ENCODE measurements at places on chromosomes 11 and 22.

DNA sequence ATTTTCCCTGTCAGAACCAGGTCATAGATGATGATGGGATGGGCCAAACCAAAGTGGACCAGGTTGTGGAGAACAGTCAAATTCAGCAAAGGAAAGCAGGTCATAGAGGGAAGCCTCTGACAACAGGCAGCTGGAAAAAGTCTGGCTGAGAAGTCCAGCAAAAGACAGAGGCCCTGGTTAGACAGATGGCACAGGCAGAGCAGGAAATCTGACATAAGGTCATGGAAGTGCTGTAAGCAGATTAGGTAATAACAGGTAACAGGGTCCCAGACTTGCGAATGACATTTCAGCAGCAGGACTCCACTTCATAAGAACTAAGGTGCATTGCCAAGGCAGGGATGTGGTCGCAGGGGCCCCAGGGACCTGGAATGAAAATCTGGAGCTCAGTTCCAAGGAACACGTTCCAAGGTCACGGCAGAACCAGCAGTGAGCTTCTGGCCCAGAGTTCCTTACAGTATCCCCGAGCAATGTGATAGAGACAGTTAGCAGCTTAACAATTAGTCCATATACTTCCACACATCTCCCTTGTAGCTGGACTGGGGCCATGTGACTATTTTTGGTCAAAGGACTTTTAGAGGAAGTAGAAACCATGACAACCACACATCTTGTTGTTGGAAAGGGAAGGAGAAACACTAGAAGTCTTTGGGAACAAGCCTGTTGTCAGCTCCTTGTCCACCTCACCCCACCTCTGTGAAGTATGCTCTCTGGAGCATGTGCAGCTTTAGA, 75.4 kb downstream of the ME3 start:
- DNase-seq = no peak

DNA sequence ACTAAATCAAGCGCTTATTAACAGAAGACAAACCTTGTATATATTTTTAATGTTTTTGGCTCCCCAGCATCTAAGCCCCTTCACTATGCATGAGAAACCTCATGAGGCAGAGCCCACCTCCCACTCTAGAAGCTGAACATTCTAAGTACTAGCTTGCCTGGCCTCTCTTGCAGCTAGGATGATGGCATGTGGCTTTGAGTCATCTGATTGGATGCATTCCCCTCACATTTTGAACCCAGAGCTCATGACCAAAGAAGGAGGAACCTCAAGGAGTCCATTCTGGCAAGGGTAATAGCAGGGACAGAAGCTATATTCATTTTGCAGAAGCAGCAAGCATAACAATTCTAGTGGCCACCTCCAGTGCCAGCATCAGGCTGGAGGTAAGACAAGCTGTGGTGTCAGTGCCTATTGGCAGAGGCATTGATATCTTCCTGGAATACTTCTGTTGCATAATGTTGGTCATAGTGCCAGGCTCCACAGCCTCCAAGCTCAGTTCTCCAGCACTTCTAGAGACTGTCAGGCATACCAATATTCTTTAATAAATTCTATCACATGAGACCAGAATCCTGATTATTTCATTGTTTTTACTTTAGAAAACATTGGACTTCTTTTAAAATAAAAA, 14.2 kb upstream of the ZC3H12C start:
- DNase-seq = no peak

DNA sequence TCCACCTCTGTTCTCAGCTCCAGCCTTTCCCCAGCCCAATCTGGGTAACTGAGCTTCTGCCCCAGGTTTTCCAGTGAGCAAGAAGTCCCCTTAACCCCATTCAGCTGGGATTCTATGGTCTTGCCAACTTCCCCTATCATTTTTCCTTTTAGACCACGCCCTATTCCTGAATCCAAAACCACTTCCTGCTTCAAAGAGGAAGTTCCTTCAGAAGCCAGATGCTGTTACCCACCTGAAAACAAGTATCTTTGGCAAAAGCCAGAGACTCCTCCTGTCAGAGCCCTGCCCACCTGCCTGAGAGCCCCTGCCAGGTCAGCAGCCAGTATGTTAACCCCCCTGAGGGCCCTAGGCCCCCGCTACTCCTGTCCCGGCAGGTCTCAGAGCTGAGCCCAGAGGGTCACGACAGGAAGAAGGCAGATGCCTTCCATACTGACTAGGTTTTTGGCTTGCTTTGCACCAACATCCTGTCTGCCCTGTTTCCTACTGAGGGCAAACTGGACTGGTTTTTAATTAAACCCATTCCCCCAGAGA, 20.3 kb upstream of the MICAL2 start:
- no peak for DNase-seq

- no peak for DNase-seq
Observed at GRCh38 chr11:47940904-47941649, 39.3 kb upstream of the PTPRJ start.

GRCh38 chr22:35328472-35328885, 28.8 kb downstream of the TOM1 start:
- no peak for DNase-seq

- DNase-seq = no peak
Observed at GRCh38 chr22:48876951-48877350, 950.7 kb downstream of the BRD1 start.

- DNase-seq = no peak
Observed at GRCh38 chr11:2509481-2510001, 64.7 kb downstream of the KCNQ1 start.

DNA sequence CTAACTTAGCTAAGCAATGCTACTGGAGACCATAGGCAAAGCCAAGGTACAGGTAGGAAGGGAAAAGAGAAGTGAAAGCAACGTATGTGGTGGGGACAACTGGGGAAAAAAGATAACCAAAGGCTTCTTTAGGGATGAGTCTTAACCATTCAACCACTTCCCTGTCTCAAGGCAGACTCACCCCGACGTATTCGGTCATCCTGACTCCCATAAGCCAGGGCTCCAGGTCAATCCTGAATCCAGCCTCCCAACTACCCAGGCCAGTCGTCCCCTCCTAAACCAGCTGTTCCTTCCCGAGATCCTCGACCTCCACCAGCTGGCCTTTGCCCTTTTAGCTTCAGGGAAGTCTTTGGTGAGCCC, 330 bp downstream of the ACP2 start:
- DNase-seq = no peak

DNA sequence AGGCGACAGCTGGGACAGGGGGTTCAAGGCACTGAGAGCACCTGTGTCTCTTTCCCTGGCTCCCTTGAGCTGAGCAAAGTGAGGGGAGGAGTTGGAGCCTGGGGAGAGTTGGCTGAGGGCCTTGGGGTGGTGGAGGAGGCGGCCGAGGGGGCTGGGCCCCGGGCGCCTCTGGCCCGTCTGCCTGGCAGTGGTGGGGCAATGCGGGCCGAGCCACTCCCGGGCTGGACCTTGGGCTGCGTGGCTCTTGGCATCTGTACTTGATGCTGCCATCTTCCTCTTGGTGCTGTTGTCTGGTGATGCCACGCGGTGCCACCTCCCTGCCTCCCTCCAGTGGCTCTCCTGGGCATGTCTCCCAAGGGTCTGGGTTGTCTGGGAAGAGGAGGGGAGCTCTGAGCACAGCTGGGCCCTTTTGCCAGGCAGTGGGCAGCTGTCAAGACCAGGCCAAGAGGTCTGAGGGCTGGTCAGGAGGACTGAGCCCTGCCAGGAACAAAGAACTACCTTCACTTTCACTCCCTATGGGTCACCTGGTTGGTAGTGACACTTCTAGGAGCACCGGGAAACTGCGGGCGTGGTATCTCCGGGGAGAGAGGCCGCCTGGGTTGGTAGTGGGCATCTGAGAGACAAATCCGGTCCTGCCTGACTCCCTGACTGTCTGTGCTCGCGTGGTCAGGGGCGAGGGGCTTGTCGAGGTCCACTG, 1.3 kb downstream of the GRIK4 start:
- no peak for DNase-seq

DNA sequence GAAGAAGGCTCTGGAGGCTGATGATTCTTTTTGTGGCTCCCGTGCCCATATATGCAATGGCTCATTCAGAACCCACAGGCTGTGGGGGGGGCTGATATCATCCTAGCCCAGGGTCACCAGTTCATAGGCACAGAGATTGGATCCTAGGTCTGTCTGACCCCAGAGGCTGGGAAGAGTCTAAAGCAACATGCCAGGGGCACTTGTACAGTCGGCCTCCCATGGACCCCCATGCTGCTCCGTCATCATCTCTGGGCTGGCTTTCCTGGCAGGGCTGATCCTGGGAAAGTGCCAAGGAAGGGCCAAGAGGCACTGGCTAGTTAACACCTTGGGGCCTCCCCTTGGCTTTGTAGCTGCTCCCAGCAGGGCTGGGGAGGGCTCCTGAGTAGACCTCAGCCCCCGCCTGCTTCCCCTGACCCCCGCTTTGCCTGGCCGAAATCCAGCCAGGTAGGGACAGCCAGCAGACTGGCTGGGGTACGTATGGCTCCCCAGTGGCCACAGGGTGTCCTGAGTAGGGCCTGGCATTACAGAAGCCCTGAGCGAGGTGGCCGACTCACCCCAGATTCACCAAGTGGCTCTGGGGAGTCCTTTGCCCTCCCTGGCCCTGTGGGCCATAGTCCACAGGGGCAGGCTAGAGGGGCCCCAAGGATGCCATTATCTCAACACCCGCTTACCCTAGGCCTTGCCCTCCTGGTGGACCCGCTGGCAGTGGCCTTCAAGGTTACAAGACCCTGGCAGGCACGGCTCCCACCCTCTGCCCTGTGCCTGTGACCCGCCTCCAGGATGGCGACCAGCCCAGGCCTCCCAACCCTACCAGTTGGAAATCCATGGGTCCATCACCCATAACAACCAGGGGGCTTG, 22.5 kb downstream of the FADS3 start:
- DNase-seq = no peak

GRCh38 chr11:87228820-87229219, 191.1 kb downstream of the TMEM135 start:
- no peak for DNase-seq

DNA sequence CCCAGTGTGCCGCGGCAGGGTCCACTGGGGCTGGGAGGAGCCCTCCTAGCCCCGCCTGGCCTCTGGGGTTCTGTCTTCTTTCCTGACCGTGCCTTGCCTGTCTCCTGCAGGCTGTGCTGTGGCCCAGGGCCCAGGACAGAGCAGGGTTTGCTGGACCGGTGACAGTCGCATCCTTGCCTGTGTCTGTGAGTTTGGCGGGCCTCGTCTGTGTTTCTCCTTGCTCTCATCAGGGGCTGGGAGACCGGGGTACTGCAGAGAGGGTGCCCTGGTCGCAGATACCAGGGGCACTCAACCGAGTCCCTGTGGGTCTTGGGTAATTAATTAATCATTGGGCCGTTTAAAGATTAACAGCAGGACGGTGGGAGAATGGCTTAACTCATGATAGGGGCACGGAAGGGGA, 29.9 kb downstream of the RPL3 start:
- no peak for DNase-seq

DNA sequence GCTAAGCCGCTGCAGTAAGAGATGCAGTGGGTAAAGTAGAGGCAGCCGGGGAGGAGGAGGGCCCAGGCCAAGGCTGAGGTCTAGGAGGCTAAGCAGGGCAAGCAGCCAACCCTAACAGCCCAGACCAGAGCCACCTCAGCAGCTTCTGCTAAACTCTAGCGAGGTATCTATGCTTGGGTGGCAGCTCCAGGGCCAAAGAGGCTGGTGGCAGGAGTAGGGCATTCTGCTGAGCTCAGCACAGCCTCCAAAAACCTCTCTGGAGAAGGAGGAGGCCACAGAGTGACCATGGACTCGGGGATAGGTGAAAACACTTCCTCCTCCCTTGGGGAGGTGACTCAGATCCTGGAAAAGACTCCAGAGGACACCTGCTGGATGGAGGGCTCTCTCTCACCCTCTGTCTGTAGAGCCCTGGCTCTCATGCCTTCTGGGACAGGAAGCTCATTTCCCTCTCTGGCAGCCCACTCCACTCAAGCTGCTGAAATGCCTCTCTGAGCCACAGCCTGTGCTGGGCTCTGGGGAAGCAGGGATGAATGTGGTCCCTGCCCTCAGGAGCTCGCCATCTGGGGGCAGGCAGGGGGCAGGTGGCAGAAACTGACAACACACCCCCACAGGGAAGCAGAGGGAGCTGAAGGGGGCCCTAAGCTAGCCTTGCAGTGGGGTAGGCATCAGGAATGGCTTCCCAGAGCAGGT, 16.5 kb upstream of the TPBGL start:
- DNase-seq = no peak
